ENCODE measurements at places on chromosomes 13 and 19.
A peak's percentile ranks its signal among the peaks of the same experiment; 100 is the strongest.

- no peak for DNase-seq
- no peaks in the 10 kb centered on the region for H3K36me3 ChIP-seq
- H3K4me3 ChIP-seq = no peak overlapping the region
- H3K27ac ChIP-seq = no peak overlapping the region
- peaks cover 10% of the 10 kb centered on the region for H3K27me3 ChIP-seq
- no peaks in the 10 kb centered on the region for H3K4me1 ChIP-seq
Measured at GRCh38 chr13:77448689-77449088, 86.8 kb upstream of the SCEL start.

GRCh38 chr19:16003391-16003790 is 54.6 kb downstream of the OR10H4 start:
- no peak overlapping the region for H3K27ac ChIP-seq
- peaks cover 25% of the 10 kb centered on the region for H3K4me1 ChIP-seq
- no peak overlapping the region for H3K4me3 ChIP-seq
- no peaks in the 10 kb centered on the region for H3K36me3 ChIP-seq

DNA sequence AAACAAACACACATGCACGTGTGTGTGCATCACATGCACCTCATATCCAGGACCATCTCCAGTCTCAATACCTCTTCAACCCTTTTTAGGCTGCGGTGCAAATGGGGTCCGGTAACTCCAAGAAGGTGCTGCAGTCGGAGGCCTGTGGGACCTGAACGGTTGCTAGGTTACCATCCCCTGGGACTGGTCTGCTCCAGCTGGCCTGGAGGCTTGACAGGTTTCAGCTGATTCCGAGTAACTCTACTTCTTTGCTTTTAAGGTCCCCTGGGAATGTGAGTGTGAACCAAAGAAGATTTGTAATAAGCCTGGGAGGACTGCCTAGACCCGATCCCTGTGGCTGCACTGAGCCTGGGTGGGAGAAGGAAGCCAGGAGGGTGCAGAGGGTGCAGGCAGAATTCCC is 117.5 kb downstream of the CCNA1 start:
- no peaks in the 10 kb centered on the region for H3K27me3 ChIP-seq
- no peaks in the 10 kb centered on the region for H3K36me3 ChIP-seq
- H3K4me3 ChIP-seq = no peak overlapping the region
- H3K4me1 ChIP-seq = no peaks in the 10 kb centered on the region
- DNase-seq = no peak

DNA sequence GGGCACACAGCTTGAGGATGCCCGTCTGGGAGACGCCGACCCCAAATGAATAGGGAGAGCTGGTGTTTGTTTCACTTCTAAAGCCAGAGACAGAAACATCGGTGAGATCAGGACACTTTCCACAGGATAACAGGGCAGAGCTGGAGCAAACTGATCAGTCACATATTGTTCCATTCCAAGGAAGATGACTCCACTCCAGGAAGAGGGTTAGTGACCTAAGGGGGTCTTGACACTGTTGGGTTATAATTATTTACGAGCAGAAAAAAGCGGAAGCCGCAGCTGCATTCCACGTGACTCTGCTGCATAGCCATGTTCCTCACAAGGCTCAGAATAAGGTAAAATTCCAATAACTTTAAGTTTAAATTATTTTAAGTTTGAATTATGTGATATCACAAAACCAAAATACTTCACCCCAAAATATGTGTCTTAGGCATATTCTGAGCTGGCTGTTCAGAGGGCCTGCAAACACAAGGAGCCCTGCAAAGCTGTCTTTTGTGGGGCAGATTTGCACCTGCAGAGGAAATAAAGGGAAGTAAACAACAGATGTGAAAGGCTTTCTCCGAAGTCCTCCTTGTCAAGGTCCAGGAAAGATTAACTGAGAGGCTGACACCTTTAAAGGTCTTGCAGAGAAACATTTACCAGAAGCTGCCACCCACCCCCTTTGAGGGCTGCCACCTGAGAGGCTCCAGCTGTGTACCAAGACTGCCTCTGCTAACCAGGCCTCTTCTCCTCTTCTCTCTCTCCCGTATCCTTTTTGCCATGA is 819.2 kb downstream of the UQCRFS1 start:
- H3K4me1 ChIP-seq = peaks cover 17% of the 10 kb centered on the region
- no peaks in the 10 kb centered on the region for H3K27me3 ChIP-seq
- DNase-seq = peak; percentile 53

Data from activated CD8-positive, alpha-beta T cell treated with anti-CD3 and anti-CD28 coated beads for 36 hours (primary cell).